Tibial nerve (tissue), 4 donors: ENCODE measurements at places on chromosomes 2 and 18. TPM values are rescaled to one million over a fixed set of nuclear protein-coding genes. Genes with fewer than 3 reads are reported as not detected.

CD8A gene
- 0.63 TPM for total RNA-seq

DNA sequence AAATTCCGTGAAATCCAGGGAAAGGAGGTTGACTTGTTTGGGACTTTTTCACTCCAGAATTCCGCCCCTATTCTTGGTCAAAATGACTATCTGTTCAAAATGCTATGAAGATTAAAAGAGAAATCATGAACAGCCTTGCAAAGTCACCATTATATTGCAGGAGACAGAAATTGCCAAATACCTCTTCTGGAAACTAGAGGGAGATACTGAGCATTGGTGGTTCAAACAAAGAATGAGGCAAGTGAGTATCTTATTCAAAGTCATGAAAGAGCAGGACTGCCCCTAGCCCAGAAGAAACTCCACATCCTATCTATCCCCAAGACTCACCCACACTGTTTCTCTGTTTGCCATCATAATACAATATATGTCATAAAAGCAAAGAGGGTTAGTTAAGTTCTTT, 862.3 kb upstream of the POU3F3 start:
- DNase-seq = no peak
- H3K27me3 ChIP-seq = no peaks in the 10 kb centered on the region
- no peaks in the 10 kb centered on the region for H3K36me3 ChIP-seq

DNA sequence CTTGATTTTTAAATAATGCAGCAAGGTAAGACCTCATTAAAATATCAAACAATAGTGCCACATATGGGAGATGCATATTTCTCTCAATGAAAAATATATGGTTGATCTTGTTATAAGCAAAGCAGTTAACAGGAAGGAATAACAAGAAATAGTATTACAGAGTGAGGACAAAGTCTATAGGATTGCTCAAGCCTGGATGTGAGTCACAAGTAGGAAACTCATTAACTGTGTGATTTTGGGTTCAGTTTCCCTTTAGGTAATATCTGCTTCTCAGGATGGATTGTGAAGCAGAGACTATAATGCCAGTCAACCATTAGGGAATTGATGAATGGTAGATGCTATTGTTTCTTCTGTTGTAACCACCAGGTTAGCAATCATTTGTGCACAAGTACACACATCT, 42.9 kb upstream of the SPHKAP start:
- H3K27me3 ChIP-seq = no peaks in the 10 kb centered on the region
- H3K27ac ChIP-seq = no peak overlapping the region
- H3K4me1 ChIP-seq = no peaks in the 10 kb centered on the region
- no peaks in the 10 kb centered on the region for H3K36me3 ChIP-seq
- no peak for DNase-seq
- H3K4me3 ChIP-seq = no peak overlapping the region

DNA sequence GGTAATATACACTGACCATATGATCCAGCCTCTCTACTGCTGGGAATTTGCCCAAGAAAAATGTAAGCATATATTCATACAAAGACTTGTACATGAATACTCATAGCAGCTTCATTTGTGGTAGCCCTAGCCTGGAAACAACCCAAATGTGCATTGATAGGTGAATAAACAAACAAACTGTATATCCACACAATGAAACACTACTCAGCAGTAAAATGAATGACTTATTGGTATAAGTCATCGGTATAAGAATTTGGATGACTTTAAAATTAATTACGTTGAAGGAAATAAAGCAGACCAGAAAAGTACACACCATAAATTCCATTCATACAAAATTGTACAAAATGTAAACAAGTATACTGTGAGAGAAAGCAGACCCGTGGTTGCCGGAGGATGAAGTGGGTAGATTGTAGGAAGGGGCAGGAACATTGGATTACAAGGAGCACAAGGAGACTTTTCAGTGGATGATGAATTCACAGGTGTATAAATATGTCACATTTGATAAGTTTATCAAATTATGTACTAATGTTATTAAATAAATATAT, 376.7 kb downstream of the TDRD15 start:
- no peaks in the 10 kb centered on the region for H3K36me3 ChIP-seq
- H3K27ac ChIP-seq = no peak overlapping the region
- H3K27me3 ChIP-seq = no peaks in the 10 kb centered on the region

DNA sequence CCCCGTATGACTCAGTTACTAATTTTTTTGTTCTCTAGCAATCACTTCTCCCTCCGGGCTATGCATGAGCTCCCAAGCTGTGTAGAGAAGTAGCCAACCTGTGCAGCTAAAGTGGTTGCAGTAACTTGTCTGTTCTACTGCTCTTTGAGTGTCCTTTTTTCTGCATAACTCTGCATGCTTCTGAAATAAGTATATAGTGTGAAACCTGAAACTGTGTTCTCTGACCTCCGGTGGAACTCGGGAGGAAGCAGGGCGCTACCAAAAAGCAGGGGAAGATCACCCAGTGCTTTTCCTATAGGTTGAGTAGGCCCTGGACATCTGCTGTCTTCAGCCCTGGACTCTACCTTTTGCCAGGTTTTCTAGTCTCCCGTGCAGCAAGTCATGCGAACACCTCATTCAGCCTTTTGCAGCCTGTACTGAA, 47.8 kb downstream of the PHLPP1 start:
- DNase-seq = no peak
- H3K4me1 ChIP-seq = peaks cover 11% of the 10 kb centered on the region
- H3K27me3 ChIP-seq = no peaks in the 10 kb centered on the region
